ENCODE measurements at places on chromosomes 1 and 21.

DNA sequence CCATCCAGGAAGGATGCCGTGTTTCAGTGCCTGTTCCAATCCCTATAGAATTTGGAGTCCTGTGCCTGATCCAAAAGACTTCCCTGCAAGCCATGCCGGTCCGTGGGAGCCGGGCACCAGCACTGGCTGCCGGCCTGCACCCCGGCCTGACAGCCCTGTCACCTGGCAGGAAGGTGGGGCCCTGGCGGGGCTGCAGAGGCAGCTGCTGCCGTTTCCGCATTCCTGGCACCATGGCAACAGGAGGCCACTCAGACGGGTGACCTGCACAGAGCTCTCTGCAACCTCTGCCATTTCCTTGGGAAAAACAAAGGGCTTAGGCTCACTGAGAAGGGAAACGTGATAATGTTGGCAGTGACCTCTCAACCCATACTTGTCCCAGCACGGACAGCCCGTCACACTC, 63.2 kb upstream of the TMEM51 start:
- DNase-seq, result no peak

GRCh38 chr1:198157241-198157846, 546 bp downstream of the NEK7 start:
- DNase-seq, result peak; percentile 86

- DNase-seq, result no peak
Measured at GRCh38 chr1:109895720-109896504, 14.7 kb upstream of the CSF1 start.

GRCh38 chr1:39688706-39689105, 2.5 kb downstream of the HPCAL4 start:
- no peak for DNase-seq

DNA sequence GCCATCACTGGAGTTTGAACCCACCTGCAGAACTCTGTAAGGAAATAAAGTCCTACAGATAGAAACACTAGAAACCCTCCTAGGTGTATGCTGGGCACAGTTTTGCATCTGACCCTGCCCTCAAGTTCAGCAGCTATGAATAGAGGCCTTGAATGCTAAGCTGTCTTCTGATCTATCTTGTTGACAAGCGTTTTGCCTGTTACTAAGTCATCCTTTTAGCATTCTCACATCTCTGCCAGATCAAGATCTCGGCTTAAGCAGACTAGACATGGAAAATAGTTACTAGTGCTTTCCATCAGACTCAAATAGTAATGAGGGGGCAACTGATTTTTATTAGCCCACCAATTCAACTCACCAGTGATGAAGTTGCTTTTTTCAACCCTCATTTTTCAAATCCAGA, 10.5 kb downstream of the TBX15 start:
- DNase-seq, result no peak

DNA sequence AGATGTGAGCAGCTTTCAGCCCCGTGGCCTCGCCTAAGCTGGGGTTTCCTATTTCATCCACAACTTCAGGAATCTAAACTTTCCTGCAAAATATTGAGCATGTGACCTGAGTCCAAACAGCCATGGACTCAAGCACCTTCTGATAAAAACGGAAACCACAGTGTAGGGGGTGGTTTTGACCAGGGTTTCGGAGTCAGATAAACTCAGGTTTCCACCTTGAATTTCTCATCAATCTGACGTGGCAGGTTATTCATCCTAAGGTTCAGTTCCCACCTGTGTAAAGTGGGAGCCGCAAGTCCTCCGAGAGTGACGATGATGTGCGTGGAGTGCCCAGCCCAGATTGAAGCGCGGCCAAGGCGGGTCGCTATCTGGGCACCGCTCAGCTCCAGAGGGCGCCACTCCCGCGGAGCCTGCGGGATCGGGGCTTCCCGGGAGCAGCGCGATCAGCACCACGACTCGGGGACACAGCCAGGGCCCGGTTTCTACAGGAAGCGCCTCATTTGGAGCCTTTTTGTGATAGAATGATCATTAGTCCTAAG, 871 bp upstream of the ETS2 start:
- no peak for DNase-seq

DNA sequence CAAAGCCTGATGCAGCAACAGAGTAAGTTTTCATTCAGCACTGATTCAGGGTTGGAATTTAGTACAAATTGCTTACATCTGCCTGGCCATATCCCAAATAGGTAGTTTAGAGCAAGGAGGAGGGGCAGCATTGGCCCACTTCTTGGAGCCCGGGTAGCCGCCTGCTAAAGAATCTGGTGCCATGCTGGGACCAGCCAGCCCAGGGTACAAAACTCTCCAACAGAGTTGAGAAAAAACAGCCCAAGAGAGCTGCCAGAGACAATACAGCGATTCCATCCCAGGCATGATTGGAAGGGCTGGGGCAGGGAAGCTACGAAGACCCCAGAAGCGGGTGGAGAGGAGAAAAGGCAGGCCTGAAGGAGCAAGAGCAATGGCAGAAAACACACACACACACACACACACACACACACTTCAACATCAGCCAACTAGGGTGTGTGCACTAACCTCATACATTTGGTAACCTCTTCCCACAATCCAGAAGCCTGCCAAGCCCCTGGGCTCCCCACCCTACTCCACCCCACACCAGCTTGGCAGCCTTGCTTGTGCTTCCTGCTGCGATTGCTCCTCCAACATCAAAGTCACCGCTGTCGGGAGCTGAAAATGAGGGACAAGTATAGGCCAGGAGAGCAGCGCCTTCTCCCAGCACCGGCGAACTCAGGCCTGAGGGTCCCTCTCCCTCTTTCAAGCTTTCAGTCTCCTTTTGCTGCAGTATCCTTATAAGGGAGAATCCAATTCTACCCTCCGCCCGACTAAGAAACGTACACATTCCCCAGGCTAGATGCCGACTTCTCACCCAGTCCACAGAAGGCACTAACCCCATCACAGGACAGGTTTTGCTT, 1.2 kb downstream of the PIK3C2B start:
- no peak for DNase-seq

- peak; percentile 6 for DNase-seq
Measured at GRCh38 chr1:176843352-176844297, 320.9 kb downstream of the ASTN1 start.

GRCh38 chr1:225813214-225813964, 3.5 kb downstream of the EPHX1 start:
- peak; percentile 64 for DNase-seq

DNA sequence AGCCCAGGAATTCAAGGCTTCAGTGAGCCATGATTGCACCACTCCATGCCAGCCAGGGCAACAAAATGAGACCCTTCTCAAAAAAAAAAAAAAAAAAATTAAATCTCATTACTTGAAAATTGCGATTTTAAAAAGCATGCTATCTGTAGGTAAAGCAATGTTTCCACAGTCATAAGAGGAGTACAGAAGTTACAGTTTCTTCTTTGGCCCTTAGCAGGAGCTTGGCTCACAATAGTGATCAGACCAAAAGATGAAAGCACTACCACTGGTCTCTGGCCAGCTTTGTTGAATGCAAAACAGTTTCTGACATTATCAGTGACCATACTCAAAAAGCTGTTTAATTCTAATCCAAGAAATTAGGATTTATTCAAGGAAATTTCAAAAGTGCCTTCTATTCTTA, 31.2 kb downstream of the VAV3 start:
- no peak for DNase-seq

DNA sequence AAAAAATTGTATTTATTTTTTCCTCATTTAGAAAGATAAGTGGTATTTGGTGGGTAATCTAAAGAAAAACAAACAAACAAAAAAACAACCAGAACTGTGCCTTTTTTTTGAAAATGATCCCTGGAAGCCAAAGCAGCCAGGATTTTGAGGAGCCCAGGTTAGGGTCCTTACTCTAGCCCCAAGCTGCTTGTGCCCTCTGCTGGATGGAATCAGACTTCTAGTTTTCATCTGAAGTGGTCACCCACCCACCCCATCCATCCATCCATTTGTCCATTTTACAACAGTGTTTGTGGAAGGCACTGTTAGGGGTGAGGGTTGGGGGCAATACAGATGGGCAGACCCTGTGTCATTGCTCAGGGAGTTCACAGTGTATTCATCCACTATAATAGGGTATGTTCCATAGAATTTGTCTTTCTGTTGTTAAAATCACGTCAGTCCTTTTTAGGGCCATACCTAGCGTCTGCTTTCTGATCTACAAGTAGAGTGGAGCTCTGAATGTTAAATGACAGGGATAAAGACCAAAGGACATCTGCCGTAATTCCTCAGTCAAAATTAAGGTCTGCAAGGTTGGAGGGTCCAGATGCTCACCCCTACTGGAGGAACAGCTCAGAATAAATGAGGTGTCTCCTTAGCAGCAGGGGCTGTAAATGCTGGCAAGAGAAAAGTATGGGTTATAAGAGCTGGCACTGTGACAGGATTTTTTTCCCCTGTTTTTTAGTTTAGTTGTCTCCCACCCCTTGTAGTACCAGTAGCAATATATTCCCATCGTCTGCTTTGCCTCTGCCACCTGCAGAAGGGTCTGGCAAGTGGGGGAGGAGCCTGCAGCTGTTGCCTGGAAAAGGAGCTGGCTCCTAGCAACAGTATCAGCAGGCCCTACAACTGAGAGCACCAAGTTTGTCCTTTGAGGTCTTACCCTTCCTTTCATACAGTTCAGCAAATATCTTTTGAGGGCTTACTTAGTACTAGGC, 3.2 kb downstream of the LRRC42 start:
- peak; percentile 62 for DNase-seq

DNA sequence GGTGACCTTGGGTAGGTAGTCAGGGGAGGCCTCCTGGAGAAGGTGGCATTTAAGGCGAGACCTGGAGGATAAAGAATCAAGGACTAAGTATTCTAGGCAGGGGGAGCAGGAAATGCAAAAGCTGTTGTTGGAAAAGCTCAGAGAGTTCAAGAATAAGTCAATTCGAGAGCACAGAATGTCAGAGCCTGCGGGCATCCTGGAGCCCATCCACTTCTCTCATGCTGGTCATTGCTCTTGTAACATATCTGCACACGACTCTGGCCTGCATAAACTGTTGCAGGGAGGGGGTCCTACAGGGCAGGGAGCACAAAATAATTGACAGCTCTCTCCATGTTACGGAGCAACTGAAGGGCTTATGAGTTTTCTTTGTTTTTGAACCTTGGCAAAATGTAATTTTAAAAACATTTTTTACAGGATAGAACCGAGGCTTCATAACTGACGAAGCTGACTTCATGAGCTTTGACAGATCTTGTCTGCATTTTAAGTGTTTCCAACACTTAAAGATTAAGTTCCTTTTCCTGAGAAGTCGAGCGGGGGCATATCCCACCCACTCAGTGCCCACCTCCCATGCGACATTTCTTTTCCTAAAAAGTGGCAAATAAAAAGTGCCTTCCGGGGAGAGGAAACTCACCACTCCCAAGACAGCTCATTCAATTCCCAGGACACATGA, 4.2 kb downstream of the PLA2G5 start:
- no peak for DNase-seq

DNA sequence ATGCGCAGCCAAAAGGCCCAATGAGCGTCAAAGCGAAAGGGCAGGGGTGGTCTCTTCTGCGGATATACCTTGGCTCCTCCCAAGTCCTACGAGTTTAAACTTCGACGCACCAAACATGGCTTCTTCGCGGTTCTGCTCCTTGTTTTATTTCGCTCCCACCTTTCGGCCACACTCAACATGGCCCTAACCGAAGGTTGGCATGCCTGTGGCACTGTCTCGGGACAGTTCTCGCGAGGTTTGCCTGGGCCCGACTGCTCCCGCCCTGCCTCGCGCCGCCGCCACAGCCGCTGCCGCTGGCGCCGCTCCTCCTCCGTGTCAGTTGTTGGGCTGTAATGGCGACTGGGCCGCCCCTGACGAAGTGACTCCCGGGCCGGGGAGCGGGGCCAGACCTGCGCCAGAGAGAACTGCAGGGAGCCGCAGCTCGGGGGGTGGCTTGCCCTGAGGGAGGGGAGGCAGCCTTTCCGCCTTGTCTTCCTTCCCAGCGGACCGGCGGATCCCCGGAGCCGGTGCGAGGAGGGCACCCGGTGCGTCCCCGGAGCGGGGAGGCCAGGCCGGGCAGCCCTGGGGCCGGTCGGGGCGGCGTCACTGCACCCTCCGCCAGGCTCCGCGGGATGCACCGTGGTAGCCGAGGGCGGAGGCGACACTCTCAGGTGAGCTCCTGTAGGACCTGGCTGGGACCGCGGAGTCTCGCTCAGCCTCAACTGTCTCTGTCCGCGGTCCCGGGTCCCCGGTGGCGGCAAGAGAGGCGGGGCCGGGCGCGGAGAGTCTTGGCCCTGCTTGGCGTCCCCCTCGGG, at the start of gene CEP350:
CEP350 (plus strand) TSS at position 318 of the 794 bp plus-strand sequence. CDS start 31,372 bp downstream, outside the sequence.
- DNase-seq, result peak; percentile 99

GRCh38 chr1:202861420-202862132, 27.4 kb downstream of the RABIF start:
- DNase-seq, result peak; percentile 83

DNA sequence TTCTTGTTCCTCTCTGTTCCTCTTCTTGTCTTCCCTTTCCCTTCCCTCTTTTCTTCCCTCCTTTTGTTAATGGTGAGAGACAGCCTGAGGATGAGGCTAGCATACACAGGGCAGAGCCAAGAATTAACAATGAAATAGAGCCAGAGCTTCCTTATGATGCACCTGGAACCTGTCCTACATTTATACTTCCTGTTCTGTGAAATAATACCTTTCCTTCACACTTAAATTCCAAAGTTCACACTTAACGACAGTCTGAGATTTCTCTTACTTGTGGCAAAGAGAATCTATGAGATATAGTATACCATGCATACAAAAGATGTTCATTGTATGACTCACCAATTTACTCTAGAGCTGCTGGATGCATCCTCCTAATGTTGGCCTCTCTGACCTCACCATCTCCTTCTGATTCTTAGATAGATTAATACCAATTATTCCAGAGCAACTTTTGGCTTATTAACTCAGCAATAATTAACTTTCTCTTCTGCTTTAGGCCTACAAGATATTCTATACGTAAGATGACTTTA, 30.8 kb upstream of the TSNAX start:
- DNase-seq, result no peak

GRCh38 chr1:116567790-116568661, 2.8 kb downstream of the CD58 start:
- DNase-seq, result no peak

- no peak for DNase-seq
Measured at GRCh38 chr1:208349694-208350330, 105.6 kb upstream of the PLXNA2 start.

DNA sequence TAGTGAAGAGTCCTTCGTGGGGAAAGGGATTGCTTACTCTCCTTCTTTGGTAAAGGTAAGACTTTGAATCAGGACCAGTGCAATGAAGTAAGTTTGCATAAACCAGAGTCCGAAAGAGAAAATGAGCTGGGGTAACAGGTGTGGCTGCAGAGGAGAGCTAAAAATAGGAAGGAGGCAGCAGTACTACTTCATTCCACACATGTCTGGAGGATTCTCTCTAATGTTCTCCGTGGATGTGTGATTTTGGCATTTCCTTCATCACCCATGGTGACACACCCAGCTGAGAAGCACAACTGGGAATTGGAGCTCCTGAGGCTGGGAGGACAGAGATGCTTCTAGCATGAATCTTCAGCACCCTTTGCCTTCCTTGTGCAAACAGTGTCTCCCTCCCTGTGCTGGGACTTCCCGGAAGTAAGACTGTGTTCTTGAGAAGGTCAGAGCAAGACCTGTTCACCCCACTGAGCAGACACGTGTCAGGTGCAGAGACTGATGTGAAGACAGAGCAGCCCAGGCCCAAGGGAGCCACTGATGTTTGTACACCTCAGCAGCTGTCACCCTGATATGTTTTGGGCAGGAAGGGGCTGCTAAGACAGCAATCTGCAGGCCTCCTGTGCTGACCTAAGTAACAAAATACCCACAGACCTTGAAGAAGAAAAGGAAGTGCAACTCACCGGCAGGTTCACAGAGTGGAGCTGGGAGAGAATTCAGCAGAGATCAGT, 13.3 kb downstream of the FCRL1 start:
- no peak for DNase-seq

GRCh38 chr1:6511056-6511455, 19.6 kb upstream of the PLEKHG5 start:
- DNase-seq, result no peak

- DNase-seq, result peak; percentile 47
Measured at GRCh38 chr21:32611471-32611997, 643 bp downstream of the CFAP298 start.

- DNase-seq, result peak; percentile 62
Measured at GRCh38 chr1:17066361-17067068, 12.7 kb upstream of the SDHB start.
